ENCODE measurements at places on chromosomes 7 and 10.

GRCh38 chr7:25386311-25386744, 158.0 kb upstream of the NPVF start:
- DNase-seq: no peak

DNA sequence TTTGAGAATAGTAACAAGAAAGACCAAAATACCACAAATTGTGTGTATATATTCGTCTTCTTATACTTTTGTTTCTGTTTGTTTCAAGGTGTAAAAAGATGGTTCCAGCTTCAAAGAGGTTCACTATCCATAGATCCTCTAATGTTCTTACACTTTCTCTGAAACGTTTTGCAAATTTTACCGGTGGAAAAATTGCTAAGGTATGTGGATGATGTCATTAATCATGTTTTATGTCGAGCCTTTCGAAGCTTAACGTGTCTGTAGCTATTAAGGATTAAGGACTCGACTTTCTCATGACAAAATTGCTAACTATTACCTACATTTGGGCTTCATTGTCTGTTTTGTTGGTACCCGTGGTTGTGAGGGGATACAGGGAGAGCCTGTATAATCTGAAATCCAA, 112.8 kb downstream of the ANKRD61 start:
- no peak for DNase-seq

- no peak for DNase-seq
These were observed 21.9 kb downstream of the WDR86 start for GRCh38 chr7:151388007-151388297.

- DNase-seq: peak; percentile 67
These were observed at the start of gene SGCE for GRCh38 chr7:94655848-94656657. TSS of gene SGCE (minus strand) at chr7:94656133. CDS start at chr7:94656098, 35 bp downstream.

GRCh38 chr10:110244550-110244949, 37.1 kb downstream of the MXI1 start:
- DNase-seq: no peak

DNA sequence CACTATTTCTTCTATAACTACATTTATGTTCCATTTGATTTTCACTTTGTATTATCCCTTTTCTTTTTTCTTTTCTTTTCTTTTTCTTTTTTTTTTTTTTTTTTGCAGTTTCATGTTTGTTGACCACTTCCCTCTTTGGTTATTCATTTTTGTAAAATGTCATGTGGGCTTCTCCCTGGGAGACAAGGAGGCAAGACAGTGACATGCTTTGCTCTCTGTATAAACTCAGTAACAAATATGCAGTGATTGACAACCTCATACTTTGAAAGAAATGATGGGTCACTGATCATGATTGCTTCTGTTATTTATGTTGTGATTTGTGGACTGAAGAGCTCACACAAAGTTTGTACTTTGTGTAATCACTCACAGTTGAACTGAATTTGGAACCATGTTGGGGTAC, 90.2 kb upstream of the ABI1 start:
- DNase-seq: no peak

DNA sequence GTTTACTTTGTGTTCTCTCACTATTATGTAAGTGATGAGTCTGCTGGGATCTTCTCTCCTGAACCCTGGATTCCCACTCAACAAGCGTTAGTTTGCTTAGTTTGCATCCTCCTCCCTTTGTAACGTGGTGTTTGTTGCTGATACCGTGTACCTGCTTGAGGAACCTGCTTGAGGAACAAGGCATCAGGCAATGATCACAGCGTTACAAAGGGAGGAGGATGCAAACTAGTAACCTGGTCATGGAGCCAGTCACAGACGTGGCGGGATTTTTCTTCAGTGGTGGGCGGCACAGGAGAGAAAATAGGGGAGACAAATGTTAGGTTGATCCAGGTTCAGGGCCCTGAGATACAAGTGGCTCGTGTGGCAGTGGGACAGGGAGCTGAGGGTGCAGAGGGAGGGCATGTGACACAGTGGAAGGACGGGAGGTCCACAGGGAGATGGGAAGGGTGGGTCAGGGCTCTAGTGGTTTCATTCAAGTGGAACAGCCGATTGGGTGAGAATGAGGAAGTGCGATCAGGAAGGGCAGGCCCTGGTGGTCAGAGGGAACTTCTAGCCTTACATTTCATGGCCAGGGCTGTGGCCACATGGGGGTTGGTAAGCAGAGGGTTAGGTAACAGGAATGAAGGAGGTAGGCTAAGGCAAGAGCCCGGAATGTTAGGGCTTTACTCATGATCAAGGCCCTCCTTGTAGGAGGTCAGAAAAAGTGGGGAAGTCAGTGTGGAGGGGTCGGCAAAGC, 38.0 kb downstream of the SNX10 start:
- DNase-seq: peak; percentile 45

GRCh38 chr7:102117743-102118142, 168.9 kb upstream of the SH2B2 start:
- DNase-seq: no peak

DNA sequence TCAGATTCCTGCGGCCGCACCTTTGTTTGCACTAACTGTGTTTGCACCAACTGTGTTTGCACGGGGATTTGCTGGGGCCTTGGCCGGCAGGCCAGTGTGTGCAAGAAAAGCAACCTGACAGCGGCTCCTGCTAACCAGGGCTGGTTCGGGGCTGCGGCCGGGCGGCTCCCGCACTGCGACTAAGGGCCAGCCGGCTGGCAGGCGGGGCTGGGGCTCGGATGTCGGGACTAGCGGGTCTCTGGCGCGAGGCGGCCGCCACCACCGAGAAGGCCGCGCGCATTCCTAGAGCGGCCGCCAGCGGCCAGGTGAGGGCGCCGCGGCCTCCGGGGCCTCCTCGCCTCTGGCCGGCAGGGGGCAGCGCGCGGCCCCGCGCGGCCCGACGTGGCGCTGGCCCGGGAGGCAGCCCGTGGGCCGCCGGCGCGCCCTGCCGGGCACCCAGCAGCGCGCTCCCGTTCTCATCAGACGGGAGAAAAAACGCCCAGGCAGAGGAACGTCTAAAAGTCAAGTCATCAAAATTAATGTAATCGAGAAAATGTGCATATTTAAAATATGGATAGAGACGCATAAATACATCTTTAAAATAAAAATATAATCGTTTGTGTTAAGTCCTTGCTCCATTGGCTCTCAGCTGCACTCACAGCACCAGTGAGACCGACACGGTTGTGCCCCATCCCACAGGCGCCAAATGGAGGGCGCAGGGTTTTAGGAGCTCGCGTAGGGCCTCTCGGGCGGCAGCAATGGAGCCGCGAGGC, 38.5 kb downstream of the ZNF777 start:
- DNase-seq: no peak

DNA sequence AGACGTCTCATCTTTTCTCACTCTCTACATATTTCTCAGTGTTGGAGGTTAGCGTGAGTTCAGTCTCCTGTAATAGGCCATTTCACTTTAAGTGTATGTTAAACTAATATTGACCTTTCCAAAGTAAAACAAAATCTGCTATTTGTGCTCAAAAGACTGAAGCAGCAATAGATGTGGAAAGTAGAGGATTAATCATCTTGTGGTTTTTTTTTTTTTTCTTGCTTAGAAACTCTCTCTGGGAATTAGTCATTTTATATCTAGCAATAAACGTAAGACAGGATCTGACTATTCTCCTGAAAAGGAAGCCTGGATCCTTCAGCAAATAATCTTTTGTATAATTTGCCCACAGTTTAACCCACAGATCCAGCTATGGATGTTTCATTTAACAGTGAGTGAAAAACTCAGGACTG, 81.7 kb downstream of the NRP1 start:
- peak; percentile 80 for DNase-seq

Measured in RCC 7860 (cell line).